ENCODE measurements at places on chromosomes 1 and 21.

GRCh38 chr1:9246841-9247785 lies 12.5 kb downstream of the H6PD start:
- DNase-seq = no peak

DNA sequence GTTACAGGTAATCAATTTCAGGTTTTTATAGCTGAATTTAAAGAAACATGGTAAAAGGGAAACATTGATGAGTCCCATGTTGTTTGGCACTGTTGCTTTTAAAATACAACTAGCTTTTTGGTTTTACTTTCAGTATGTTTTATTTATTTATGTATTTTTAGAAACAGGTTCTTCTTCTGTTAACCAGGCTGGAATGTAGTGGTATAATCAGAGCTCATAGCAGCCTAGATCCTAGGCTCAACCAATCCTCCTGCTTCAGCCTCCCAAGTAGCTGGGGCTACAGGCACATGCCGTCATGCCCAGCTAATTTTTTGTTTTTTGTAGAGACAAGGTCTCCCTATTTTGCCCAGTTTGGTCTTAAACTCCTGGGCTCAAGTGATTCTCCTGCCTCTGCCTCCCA lies 50.4 kb downstream of the CTTNBP2NL start:
- DNase-seq = no peak

- peak; percentile 50 for DNase-seq
Measured at GRCh38 chr1:84271441-84272151, 29.9 kb upstream of the SAMD13 start.

DNA sequence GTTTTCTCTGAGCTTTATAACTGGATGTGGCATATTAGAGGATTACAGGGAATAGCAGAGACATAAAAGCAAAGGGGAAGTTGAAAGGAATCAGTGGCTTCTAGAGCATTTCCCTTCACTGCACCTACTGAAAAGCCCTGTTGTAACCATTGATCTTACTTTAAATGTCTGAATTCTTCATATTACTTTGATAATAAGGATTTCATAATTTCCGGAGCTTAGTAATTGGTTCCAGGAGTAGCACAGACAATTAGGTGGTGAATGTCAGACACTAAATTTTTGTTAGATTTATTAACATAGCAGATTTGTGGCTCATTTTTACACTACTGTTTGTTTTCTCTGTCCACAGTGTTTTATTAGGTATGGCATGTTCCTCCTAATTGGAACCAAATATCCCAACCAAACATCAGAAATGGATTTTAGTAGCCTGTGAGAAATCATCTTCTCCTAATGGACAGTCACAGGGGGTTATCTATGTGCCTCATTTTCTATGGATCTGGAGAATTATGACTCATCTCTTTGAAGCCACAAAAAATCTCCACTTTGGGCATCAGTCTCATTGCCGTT lies 100.5 kb downstream of the GIPC2 start:
- DNase-seq = no peak

- DNase-seq = no peak
Measured at GRCh38 chr1:213448776-213449175, 397.7 kb downstream of the RPS6KC1 start.
